ENCODE measurements at places on chromosomes 3 and 15. TPM values are rescaled to one million over a fixed set of nuclear protein-coding genes. Genes with fewer than 3 reads are reported as not detected.

DNA sequence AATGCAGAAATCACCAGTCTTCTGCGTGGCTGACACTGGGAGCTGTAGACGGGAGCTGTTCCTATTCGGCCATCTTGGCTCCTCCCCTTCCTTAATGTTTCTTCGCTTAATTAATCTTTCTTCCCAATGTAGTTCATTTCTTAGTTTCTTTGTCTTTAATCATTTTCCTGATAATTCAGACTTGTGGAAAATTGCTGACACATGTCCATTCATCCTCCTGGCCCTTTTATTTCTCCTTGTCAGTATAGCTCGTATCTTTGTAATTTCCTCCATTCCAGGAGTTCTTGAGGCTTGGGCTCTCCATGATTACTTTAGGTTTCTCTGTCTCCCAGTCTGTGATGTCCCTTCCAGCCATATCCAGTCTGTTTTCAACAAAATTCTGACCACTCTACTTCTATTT is 98.7 kb downstream of the UBE2E2 start:
- no peak for DNase-seq

Gene KLHL40
- total RNA-seq: not detected

Gene PLIN1
- 0.12 TPM for total RNA-seq

GRCh38 chr3:52233108-52233591 is 5.8 kb downstream of the TWF2 start:
- DNase-seq: no peak

Gene THPO
- total RNA-seq: not detected

GRCh38 chr15:25866251-25866650 is 3.1 kb upstream of the ATP10A start:
- DNase-seq: no peak

Gene NPAP1
- not detected for total RNA-seq

Data from activated CD8-positive, alpha-beta memory T cell treated with anti-CD3 and anti-CD28 coated beads, Interleukin-2, amount 10 ng/mL, durations not matched to agents 7 days and 5 days (primary cell).